Peyer's patch (tissue), 4 donors: ENCODE measurements at places on chromosomes 13 and 19.

GRCh38 chr19:15284091-15284490, 48.2 kb downstream of the BRD4 start:
- H3K27me3 ChIP-seq = no peaks in the 10 kb centered on the region
- H3K4me3 ChIP-seq = no peak overlapping the region
- H3K27ac ChIP-seq = peak overlapping the region; percentile 31
- no peaks in the 10 kb centered on the region for H3K36me3 ChIP-seq
- DNase-seq = no peak
- peaks cover 51% of the 10 kb centered on the region for H3K4me1 ChIP-seq

GRCh38 chr13:58806401-58806800, 1174.9 kb downstream of the PCDH17 start:
- no peaks in the 10 kb centered on the region for H3K27me3 ChIP-seq
- no peak overlapping the region for H3K4me3 ChIP-seq
- no peak for DNase-seq
- H3K27ac ChIP-seq = no peak overlapping the region
- no peaks in the 10 kb centered on the region for H3K36me3 ChIP-seq

DNA sequence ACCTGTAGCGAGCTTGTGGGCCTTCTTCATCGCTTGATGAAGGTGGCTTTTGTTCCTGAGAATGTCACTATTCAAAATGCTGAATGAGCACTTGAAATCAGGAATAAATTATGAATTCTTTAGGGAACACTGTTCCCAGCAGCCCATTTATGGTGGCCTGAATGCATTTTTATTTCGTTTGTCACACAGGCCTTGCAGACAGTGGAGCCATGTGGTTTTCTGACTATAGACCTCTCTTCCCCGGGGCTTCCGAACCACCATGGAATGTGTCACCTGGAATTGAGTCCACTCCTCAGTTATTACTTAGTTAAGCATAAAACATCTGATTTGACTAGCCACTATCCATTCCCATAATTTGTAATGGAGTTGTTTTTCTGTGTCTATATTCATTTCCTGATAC, 396.9 kb downstream of the IRS2 start:
- no peaks in the 10 kb centered on the region for H3K27me3 ChIP-seq
- H3K4me3 ChIP-seq = no peak overlapping the region
- no peaks in the 10 kb centered on the region for H3K4me1 ChIP-seq

DNA sequence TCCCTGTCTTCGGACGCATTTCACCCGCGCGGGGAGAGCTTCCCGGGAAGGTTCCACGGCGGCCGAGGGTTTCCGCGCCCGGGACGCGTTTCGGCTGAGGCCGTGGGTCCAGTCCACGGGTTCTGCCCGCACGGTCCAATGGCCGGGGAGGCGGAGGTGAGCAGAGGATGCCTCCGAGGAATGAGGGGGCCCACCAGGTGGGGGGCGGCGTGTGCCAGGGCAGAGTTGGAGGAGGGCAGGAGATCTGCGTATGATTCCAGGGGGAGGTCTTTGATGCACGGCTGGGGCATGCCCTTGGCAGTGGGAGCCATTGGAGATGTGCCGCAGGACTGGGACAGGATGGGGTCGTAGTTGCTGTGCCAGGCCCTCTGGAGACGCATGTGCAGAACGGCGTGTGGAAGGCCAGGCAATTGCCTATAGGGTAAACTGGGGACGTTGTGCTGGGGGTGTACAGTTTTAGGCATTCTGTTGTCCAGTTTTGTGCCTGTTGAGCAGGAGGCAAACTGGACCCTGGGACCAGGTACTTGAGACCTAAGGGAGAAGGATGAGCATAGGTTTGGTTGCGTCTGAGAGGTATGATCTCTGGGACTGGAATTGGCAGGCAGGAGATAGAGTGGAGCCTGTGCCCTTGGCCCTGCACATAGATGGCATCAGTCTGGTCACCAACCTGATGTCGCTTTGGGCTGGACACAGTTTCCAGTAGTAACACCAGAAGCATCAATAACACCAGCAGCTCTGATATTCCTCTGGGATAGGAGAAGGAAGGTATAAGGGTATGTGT, 751 bp downstream of the ZNF584 start:
- DNase-seq = no peak
- no peaks in the 10 kb centered on the region for H3K27me3 ChIP-seq
- H3K4me3 ChIP-seq = peak overlapping the region; percentile 84
- no peaks in the 10 kb centered on the region for H3K36me3 ChIP-seq
- peaks cover 6% of the 10 kb centered on the region for H3K4me1 ChIP-seq

DNA sequence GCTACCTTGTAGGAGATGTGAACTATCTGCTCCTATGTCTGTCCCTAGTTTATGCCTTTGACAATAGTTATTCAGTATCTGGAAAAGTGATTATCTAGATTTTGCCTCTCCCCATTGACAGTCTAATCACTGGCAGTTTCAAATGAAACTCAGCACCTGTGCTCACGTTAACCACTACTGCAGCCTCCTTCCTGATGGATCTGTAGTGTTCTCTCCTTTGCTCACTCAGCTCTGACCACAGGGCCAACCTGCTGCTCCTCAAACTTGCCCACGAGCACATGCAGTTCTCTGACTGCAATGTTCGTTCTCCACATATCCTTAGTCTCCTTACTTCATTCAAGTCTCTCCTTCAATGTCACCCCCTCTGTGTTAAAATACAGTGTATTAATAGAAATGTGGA, 230.1 kb downstream of the NHLRC3 start:
- no peak overlapping the region for H3K4me3 ChIP-seq
- H3K36me3 ChIP-seq = no peaks in the 10 kb centered on the region
- no peak overlapping the region for H3K27ac ChIP-seq
- H3K4me1 ChIP-seq = no peaks in the 10 kb centered on the region
- no peak for DNase-seq

GRCh38 chr19:34274284-34274826, 20.0 kb downstream of the GARRE1 start:
- no peak for DNase-seq
- no peak overlapping the region for H3K27ac ChIP-seq
- H3K36me3 ChIP-seq = peaks cover 5% of the 10 kb centered on the region

- H3K27ac ChIP-seq = no peak overlapping the region
- H3K36me3 ChIP-seq = no peaks in the 10 kb centered on the region
- H3K27me3 ChIP-seq = no peaks in the 10 kb centered on the region
- no peak for DNase-seq
- no peak overlapping the region for H3K4me3 ChIP-seq
Measured at GRCh38 chr19:39740395-39740794, 2.6 kb upstream of the CLC start.

- no peaks in the 10 kb centered on the region for H3K4me1 ChIP-seq
- no peaks in the 10 kb centered on the region for H3K27me3 ChIP-seq
- H3K4me3 ChIP-seq = no peak overlapping the region
- H3K27ac ChIP-seq = no peak overlapping the region
- H3K36me3 ChIP-seq = no peaks in the 10 kb centered on the region
Measured at GRCh38 chr13:41547251-41548000, 90.1 kb downstream of the RGCC start.

DNA sequence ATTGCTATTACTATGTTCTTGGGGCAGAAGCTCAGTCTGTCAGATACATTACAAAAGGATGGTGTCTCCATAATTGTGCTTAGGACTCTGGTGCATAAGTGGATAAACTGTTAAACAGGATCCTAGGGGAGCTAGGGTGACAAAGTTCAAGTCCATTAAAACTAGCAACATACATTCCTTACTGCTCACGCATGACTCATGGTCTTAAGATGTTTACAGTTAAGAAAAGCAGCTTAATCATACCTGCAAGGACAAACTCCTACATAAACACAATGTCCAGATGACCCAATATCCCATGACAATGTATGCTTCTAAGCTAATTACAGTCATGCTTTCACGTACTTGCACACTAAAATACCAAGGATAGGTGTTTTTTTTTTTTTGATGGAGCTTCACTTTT, 3.5 kb upstream of the ZNF701 start:
- H3K4me1 ChIP-seq = peaks cover 15% of the 10 kb centered on the region
- H3K27me3 ChIP-seq = no peaks in the 10 kb centered on the region
- no peak overlapping the region for H3K4me3 ChIP-seq
